ENCODE measurements at places on chromosomes 11 and 22.
A peak's percentile ranks its signal among the peaks of the same experiment; 100 is the strongest.

DNA sequence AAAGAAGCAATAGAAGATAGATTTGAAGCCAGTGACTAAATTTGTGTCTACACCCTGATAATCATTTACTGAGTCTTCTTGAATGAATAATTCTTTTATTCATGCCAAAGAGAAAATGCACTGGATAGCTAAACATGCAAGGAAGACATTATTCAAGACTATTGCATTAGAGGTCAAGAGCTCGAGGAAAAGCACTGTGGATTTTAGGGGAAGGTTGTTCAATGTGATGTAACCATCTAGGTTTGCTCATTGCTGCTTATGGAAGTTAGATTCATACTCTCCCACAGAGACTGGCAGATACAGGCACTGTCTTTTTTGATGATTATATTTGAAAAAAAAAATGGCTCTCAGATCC lies 682.1 kb downstream of the KCNA4 start:
- peaks cover 2% of the 10 kb centered on the region for H3K27me3 ChIP-seq
- no peak overlapping the region for H3K4me3 ChIP-seq
- H3K36me3 ChIP-seq: no peaks in the 10 kb centered on the region
- H3K27ac ChIP-seq: no peak overlapping the region

- H3K27ac ChIP-seq: no peak overlapping the region
- no peaks in the 10 kb centered on the region for H3K36me3 ChIP-seq
- peaks cover 9% of the 10 kb centered on the region for H3K4me1 ChIP-seq
- no peaks in the 10 kb centered on the region for H3K27me3 ChIP-seq
- H3K4me3 ChIP-seq: no peak overlapping the region
- no peak for DNase-seq
These were observed 256.9 kb upstream of the LUZP2 start for GRCh38 chr11:24239930-24240329.

DNA sequence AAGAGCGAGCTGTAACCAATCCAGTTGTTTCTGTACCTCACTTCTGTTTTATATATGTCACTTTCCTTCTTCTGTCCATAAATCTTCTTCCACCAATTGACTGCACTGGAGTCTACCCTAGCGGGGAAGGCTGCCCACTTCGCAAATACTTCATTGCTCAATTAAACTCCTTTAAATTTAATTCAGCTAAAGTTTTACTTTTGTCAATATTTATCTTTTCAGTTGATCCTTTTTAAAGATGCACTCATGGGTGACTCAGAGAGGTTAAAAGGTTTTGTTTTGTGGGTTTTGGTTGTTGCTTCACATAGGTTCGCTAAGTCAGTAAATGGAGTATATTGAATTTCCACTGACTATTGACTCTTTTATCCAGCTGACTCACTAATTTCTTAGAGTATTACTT lies 597.2 kb downstream of the DLG2 start:
- no peaks in the 10 kb centered on the region for H3K27me3 ChIP-seq
- H3K36me3 ChIP-seq: no peaks in the 10 kb centered on the region
- H3K27ac ChIP-seq: no peak overlapping the region
- no peak for DNase-seq

DNA sequence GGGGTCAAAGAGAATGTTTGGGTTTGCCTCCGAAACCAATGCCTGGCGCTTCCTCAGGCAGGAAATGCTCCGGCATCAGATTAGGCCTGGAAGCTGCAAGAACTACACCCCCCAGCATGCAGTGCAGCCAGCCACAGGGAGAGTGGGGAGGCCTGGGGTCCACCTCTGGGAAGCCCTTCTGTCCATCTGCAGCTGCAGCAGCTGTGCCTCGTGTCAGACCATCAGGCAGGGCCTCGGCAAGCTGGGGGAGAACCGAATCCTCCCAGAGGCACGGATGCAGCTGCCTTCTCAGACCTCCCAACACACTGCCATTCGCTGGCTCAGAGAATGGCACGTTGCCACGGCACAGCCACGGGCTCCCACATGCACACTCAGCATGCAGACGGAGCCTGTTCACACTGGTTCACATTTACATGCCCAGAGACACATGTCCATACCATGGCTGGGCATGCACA lies 57.4 kb downstream of the NECTIN1 start:
- peaks cover 8% of the 10 kb centered on the region for H3K36me3 ChIP-seq
- no peaks in the 10 kb centered on the region for H3K27me3 ChIP-seq
- peaks cover 9% of the 10 kb centered on the region for H3K4me1 ChIP-seq
- peak overlapping the region; percentile 78 for H3K27ac ChIP-seq
- peak overlapping the region; percentile 7 for H3K4me3 ChIP-seq
- no peak for DNase-seq

GRCh38 chr22:36365020-36365411 lies 22.8 kb downstream of the MYH9 start:
- no peaks in the 10 kb centered on the region for H3K27me3 ChIP-seq
- H3K27ac ChIP-seq: peak overlapping the region; percentile 90
- H3K4me1 ChIP-seq: peaks cover 89% of the 10 kb centered on the region
- H3K36me3 ChIP-seq: no peaks in the 10 kb centered on the region
- no peak overlapping the region for H3K4me3 ChIP-seq
- no peak for DNase-seq

GRCh38 chr11:123581651-123582399 lies 72.6 kb downstream of the SCN3B start:
- peaks cover 2% of the 10 kb centered on the region for H3K27me3 ChIP-seq
- H3K27ac ChIP-seq: no peak overlapping the region
- no peaks in the 10 kb centered on the region for H3K36me3 ChIP-seq
- H3K4me1 ChIP-seq: peaks cover 20% of the 10 kb centered on the region

- peaks cover 9% of the 10 kb centered on the region for H3K4me1 ChIP-seq
- no peak overlapping the region for H3K27ac ChIP-seq
- DNase-seq: no peak
These were observed 99.1 kb upstream of the GRAMD1B start for GRCh38 chr11:123330948-123331347.

DNA sequence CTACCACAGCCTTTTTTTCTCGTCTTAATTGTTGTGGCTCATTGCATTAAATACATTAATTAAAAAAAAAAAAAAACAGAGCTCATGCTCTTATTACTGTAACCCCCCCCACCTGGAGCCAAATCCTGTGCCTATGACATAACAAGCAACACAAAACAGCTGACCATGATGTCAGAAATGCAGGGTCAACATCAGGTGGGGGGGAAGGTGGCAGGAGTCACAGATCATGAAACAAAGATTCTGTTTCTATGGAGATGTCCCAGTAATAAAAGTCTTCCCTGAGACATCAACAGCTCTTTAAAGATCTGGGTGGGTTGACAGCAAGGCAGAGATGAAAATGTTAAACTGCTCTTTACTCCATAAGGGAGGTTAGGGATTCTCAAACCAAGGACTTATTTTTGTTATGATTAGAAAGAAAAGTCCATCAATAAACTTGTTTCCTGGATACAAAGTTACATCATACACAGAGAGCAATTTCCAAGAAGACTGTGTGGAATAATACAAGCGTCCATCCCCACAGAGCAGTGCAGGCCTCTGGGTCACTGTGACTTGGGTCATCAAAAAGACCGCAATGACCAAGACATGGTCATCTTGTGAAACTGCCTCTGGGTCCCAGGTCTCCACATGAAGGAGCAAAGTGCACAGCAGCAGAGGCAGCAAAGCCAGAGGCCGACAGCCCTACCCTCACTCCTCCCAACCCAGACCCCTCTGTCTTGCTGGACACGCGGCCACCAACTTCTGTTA lies 42.7 kb upstream of the CYP2D6 start:
- DNase-seq: no peak
- H3K27ac ChIP-seq: peak overlapping the region; percentile 2
- H3K4me3 ChIP-seq: no peak overlapping the region
- peaks cover 23% of the 10 kb centered on the region for H3K4me1 ChIP-seq

- H3K27ac ChIP-seq: no peak overlapping the region
- no peaks in the 10 kb centered on the region for H3K36me3 ChIP-seq
- H3K27me3 ChIP-seq: peaks cover 59% of the 10 kb centered on the region
- DNase-seq: no peak
These were observed 2.3 kb downstream of the SHANK3 start for GRCh38 chr22:50674606-50675552.

GRCh38 chr11:69158301-69159149 lies 2.8 kb downstream of the SMIM38 start:
- H3K27ac ChIP-seq: no peak overlapping the region
- no peak for DNase-seq
- H3K36me3 ChIP-seq: no peaks in the 10 kb centered on the region
- no peaks in the 10 kb centered on the region for H3K27me3 ChIP-seq
- no peak overlapping the region for H3K4me3 ChIP-seq

- peaks cover 43% of the 10 kb centered on the region for H3K4me1 ChIP-seq
- no peak for DNase-seq
- peak overlapping the region; percentile 39 for H3K27ac ChIP-seq
- no peaks in the 10 kb centered on the region for H3K27me3 ChIP-seq
These were observed 39.6 kb downstream of the MED15 start for GRCh38 chr22:20547029-20547428.

DNA sequence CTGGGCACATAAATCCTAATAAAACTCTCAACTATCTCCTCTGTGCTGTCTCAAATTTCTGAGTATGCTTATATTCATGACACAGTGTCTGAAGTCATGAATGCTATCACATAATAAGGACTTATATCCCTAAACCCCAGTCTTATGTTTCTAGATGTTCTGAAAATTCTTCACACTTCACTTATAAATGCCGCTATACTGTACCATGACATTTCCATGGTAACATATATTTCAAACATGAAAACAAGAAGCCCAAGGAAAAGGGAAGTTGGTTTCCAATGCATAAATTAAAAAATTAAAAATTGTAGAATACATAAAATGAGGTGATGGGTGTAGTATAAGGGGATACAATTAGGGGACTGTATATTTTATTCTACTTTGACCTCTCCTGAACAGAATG lies 11.7 kb downstream of the GVQW3 start:
- no peaks in the 10 kb centered on the region for H3K27me3 ChIP-seq
- H3K4me1 ChIP-seq: peaks cover 19% of the 10 kb centered on the region
- no peak overlapping the region for H3K27ac ChIP-seq
- no peak overlapping the region for H3K4me3 ChIP-seq
- DNase-seq: no peak
- no peaks in the 10 kb centered on the region for H3K36me3 ChIP-seq

DNA sequence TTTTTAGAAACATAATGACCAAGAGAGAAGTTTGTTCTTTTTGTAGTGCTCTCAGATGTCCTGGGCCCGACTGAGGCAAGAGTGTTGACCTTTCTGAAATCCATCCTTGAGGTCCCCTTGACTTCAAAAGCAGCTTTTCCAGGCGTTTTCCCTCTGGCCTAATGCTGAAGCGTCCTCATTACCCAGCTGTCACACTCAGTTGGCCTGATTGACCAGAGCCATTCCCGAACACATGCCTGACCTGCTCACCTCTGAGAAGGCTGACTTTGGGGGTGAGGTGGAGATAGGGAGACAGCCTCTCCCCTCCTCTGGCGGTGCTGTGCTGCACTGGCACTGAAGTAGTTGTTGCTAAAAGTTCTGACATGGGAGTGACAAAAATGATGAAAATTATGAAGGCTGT lies 66.9 kb downstream of the ALX4 start:
- no peaks in the 10 kb centered on the region for H3K27me3 ChIP-seq
- DNase-seq: no peak
- peak overlapping the region; percentile 79 for H3K27ac ChIP-seq
- peaks cover 23% of the 10 kb centered on the region for H3K36me3 ChIP-seq

GRCh38 chr11:12275818-12276217 lies 101.6 kb upstream of the PARVA start:
- H3K4me3 ChIP-seq: no peak overlapping the region
- no peak overlapping the region for H3K27ac ChIP-seq
- no peak for DNase-seq
- no peaks in the 10 kb centered on the region for H3K27me3 ChIP-seq
- H3K4me1 ChIP-seq: peaks cover 7% of the 10 kb centered on the region

DNA sequence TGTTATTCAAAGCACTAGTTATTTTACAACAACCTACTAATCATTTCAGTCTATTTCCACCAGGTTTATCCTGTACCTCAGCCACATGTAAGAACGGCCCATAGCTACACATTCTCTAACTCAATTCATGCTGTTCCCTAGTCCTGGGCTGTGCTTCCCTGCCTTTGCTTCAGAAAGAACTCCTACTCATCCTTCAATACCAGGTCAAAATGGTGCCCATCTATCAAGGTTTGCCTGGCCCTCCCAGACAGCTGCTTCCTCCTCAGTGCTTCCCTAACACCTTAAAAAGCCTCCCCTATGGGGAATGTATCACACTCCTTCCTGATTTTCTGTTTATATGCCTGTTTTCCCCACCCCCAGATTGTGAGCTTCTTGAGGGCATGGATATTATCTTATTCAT lies 400.7 kb downstream of the MN1 start:
- peaks cover 16% of the 10 kb centered on the region for H3K4me1 ChIP-seq
- no peak overlapping the region for H3K27ac ChIP-seq
- no peak for DNase-seq
- no peaks in the 10 kb centered on the region for H3K36me3 ChIP-seq
- no peak overlapping the region for H3K4me3 ChIP-seq

GRCh38 chr22:37212174-37212906 lies at the start of gene SSTR3:
TSS of gene SSTR3 (minus strand) at chr22:37212477. CDS start at chr22:37207803, 4,674 bp downstream.
- H3K27me3 ChIP-seq: peaks cover 3% of the 10 kb centered on the region
- peak; percentile 59 for DNase-seq
- H3K27ac ChIP-seq: no peak within 1 kb of the TSS

GRCh38 chr11:83836883-83837654 lies 550.9 kb upstream of the CCDC90B start:
- H3K27ac ChIP-seq: no peak overlapping the region
- H3K27me3 ChIP-seq: peaks cover 21% of the 10 kb centered on the region
- peak; percentile 53 for DNase-seq
- no peaks in the 10 kb centered on the region for H3K4me1 ChIP-seq
- no peak overlapping the region for H3K4me3 ChIP-seq

GRCh38 chr11:113481672-113482071 lies 6.5 kb upstream of the DRD2 start:
- no peak overlapping the region for H3K4me3 ChIP-seq
- H3K27me3 ChIP-seq: peaks cover 78% of the 10 kb centered on the region
- no peaks in the 10 kb centered on the region for H3K36me3 ChIP-seq
- H3K4me1 ChIP-seq: no peaks in the 10 kb centered on the region
- H3K27ac ChIP-seq: no peak overlapping the region
- no peak for DNase-seq

DNA sequence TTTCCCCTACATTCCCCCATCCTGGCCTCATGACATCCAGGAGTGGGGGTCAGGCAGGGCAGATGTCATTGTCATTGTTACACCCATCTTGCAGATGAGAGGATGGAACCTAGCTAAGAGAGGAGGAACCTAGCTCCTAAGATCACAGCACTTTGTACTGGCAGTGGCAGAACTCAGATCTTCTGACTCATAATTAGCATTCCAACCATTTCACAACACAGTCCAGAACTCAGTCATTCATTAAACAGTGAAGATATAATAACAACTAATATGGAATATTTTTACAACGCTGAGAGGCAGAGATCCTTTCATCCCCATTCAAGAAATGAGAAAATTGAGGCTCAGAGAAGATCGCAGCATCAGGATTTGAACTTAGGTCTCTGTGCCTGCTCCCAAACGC lies 127.8 kb downstream of the CHST1 start:
- no peaks in the 10 kb centered on the region for H3K36me3 ChIP-seq
- no peak for DNase-seq
- H3K4me3 ChIP-seq: no peak overlapping the region

- peaks cover 39% of the 10 kb centered on the region for H3K4me1 ChIP-seq
- H3K27me3 ChIP-seq: no peaks in the 10 kb centered on the region
- H3K4me3 ChIP-seq: peak overlapping the region; percentile 45
- peaks cover 18% of the 10 kb centered on the region for H3K36me3 ChIP-seq
These were observed 23.1 kb upstream of the CDC42EP2 start for GRCh38 chr11:65291613-65292012.

All from mesothelial cell of epicardium (in vitro differentiated cells).